ENCODE measurements at places on chromosomes 2 and 18.

GRCh38 chr2:37361994-37362698, 17.7 kb downstream of the QPCT start:
- H3K36me3 ChIP-seq: no peaks in the 10 kb centered on the region
- no peak overlapping the region for H3K4me3 ChIP-seq
- H3K27me3 ChIP-seq: no peaks in the 10 kb centered on the region

GRCh38 chr2:36296798-36297197, 58.8 kb upstream of the CRIM1 start:
- no peaks in the 10 kb centered on the region for H3K36me3 ChIP-seq
- H3K27me3 ChIP-seq: no peaks in the 10 kb centered on the region
- DNase-seq: no peak
- H3K27ac ChIP-seq: no peak overlapping the region
- no peaks in the 10 kb centered on the region for H3K4me1 ChIP-seq
- H3K4me3 ChIP-seq: no peak overlapping the region

DNA sequence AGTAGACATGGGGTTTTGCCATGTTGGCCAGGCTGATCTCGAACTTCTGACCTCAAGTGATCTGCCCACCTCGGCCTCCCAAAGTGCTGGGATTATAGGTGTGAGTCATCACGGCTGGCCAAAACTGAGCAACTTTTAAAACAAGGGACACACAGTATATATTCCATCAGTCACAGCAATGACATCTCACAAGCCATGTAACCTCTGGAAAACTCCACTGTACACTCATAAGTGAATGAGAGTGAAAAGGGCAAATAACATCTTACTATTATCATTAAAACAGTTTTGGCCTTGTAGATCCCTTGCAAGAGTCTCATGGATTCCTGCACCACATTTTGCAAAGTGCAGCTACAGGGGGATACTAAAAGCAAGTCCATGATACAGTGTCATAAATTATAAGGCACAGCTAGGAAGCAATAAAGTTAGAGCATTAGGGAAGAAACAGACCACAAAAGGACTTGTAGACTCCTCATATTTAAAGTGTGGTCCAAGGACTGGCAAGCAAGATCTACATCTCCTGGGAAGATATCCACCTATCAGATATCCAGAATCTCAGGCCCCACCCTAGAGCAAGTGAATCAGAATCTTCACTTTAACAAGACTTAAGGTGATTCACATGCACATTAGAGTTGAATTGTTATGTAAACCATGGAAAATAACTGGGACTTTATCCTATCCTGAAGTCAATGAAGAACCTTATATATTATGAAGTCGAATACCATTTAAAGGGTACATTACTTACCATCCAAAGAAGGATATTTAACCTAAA, 5.7 kb downstream of the SMC6 start:
- H3K4me3 ChIP-seq: no peak overlapping the region
- H3K36me3 ChIP-seq: no peaks in the 10 kb centered on the region
- peaks cover 10% of the 10 kb centered on the region for H3K4me1 ChIP-seq
- H3K27me3 ChIP-seq: no peaks in the 10 kb centered on the region
- no peak overlapping the region for H3K27ac ChIP-seq
- DNase-seq: no peak

- H3K36me3 ChIP-seq: no peaks in the 10 kb centered on the region
- H3K27me3 ChIP-seq: no peaks in the 10 kb centered on the region
- H3K27ac ChIP-seq: no peak overlapping the region
- no peak for DNase-seq
Observed at GRCh38 chr2:84980263-84980983, 9.5 kb downstream of the KCMF1 start.
